ENCODE measurements at places on chromosomes 7 and 10.

GRCh38 chr10:66350622-66351399 is 575.0 kb upstream of the LRRTM3 start:
- DNase-seq = no peak

DNA sequence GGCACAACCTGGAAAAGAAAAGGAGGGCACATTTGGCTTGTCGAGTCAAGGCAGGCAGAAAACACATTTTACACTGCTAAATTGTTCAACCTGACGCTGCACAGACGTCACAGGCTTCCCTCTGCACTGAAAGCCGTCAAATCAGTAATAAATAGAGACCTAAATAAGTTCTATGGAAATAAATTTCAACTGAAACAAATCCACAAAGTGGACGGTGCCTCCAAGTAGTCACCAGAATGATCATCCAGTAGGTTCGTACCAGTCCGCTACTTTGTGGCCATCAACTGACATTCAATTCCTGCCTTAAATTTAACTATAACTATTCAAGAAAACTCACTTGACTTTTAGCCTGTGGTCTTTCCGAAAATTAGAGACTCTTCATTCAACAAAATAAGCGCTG is 49.0 kb downstream of the NPVF start:
- DNase-seq = no peak

DNA sequence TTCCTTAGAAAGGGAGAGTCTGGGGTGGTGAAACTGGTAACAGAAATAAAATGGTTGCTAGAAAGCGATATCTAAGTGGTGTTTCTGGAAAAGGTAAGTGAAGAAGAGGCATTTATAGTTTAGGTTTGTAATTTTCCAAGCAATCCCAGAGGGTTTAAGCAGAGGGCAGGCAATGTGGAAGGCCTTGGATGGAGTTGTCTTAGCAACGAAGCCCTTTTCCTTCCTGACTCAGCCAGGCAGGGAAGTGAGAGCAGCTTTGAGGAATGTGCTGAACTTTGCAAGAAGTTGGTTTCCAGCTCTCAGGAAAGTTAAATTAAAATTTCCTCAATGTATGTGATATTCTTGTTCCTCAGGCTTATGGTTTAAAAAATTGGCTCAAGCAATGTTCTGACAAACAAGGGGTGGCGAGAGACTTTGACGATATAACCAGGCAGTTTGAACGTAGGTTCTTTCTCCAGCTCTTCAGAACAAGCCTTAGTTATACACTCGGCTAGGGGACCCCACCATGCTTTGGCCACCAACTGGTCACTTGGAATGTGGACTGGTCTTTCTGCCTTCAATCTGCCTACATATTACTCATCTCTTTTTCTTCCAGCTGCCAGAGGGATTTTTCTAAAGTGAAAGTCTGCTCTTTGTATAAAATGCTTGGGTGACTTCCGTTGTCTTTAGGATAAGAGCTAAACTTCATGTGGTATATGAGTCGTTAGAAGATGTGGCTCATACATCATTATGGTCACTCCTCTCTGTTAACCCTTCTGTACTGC is 66.9 kb upstream of the SLC25A13 start:
- peak; percentile 92 for DNase-seq

- DNase-seq = peak; percentile 51
Measured at GRCh38 chr10:93413252-93413689, 68.9 kb downstream of the MYOF start.

DNA sequence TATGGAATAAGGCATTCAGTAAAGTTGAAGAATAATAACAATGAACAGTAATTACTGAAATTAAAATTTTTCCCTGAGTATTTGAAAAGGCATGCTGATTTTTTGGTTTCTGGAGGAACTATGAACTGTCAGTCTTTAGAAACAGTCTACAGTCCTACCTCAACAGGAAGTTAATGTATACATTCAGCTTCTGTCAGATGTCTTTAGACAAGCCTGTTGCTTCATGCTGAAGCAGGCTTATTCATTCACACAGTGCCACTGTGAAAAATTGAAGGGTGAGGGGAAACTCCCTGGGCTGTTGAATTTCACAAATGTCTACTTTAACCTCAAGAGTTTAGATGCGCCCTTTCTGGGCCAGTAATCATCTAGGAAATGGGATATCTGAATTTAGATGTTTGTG is 3.5 kb downstream of the NRF1 start:
- no peak for DNase-seq

DNA sequence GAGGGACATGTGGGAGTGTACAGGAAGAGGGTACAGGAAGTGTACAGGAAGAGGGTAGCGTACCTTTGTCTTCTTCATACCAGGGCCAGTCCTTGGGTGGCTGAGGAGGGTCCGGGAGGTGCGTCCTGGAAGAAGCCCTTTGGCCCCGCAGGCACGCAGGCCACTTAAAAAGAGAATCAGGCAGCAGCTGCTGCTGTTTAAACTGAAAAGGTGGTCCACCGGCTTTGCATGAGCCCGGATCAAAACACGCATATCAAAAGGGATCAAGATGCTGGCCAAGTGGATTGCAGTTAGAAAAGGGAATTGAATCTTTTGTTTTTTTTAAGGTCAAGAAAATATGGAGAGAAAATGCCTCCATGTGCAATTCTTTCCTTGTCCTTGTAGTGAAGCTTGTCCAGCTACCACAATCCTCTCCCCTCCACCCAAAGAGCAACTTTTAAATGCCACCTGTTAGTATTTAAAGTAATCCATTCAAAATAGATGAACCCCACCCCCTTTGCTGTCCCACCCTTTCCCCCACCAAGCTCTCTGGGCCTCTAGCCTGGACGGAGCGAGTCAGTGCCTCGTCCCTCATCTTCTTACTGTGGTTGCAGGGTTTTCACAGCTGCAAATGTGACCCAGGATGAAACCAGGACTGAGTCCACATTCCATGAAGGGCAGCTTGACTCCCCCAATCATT is 142.8 kb downstream of the GLCCI1 start:
- DNase-seq = no peak

DNA sequence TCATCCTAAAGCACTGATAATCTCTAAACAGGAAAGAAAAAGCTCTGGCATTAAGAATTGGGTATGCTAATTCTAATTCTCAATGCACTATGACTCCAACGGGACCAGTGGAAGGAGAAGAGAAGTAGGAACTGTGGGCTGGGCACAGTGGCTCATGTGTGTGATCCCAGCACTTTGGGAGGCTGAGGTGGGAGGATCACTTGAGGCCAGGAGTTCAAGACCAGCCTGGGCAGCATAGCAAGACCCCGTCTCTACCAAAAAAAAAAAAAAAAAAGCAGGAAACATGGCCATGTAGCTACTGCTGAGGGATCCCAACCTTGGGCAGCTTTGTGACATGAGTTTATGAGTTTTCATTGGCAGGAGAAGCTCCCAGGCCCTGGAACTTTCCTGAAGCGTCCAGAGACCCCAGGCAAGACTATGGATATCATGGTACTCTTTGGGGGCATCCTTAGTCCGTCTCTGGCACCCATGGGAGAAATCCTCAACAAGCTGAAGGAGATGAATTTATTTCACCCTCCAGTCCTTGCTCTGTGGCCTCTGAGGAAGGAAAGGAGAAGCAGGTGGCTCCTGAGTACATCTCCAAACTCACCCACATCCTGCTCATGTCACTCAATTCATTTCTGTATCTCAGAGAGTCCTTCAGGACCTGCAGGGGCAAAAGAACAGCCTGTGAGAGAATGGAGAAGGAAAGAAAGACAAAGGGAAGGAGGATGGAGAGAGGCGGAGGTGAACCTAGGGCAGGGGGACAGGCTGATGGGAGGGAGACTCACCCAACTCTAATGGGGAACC is 99.5 kb downstream of the SPDYE5 start:
- DNase-seq = no peak

DNA sequence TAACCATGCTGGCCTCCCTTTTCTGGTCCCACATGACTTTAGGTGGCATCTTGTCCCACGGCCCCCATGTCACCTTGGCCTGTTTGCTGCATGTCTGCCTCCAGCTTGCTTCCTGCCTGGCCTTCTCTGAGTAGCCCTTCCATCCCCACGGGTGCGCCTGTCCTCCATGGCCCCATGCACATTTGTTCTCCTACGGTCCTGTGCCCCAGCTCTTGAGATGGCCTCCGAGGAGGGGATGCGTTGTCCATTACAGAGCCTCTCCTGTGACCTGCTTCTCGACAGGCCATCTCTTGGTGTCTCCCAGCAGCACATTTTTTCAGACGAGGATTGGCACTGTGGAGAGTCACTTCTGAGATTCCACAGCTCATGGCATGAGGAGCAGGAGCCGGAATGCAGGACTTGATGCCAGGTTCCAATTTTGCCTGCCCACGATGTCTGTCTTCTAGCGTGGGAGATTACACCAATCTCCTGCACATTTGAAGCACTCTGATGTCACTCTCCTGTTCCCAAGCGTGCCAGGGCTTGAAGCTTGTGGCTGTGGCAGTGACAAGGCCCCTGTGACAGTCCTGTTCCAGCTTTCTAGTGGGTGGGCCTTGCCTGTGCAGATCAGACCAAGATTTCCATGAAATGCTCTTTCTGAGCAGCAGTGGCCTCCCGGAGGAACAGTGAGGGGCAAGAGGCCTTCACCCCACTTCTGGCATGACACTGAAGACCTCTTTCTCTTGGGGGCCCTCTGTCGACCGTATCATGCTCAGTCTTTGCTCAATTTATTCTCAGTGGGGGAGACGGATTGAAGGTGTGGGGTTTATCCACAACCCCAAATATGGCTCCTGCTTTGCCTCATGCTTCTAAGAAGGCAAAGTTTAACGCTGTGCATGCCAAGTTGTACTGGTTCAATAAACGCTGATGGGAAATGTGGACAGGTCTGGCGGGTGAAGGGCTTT is 13.4 kb downstream of the WDFY4 start:
- no peak for DNase-seq

GRCh38 chr7:107208024-107208521 is 39.3 kb downstream of the HBP1 start:
- DNase-seq = no peak

- DNase-seq = no peak
Measured at GRCh38 chr7:73423519-73424488, 9.8 kb upstream of the FZD9 start.

GRCh38 chr7:151851782-151852181 is 25.1 kb downstream of the PRKAG2 start:
- DNase-seq = no peak

- no peak for DNase-seq
Measured at GRCh38 chr7:29847916-29848315, 41.6 kb downstream of the WIPF3 start.

- DNase-seq = no peak
Measured at GRCh38 chr7:118111347-118111746, 72.6 kb upstream of the LSM8 start.

DNA sequence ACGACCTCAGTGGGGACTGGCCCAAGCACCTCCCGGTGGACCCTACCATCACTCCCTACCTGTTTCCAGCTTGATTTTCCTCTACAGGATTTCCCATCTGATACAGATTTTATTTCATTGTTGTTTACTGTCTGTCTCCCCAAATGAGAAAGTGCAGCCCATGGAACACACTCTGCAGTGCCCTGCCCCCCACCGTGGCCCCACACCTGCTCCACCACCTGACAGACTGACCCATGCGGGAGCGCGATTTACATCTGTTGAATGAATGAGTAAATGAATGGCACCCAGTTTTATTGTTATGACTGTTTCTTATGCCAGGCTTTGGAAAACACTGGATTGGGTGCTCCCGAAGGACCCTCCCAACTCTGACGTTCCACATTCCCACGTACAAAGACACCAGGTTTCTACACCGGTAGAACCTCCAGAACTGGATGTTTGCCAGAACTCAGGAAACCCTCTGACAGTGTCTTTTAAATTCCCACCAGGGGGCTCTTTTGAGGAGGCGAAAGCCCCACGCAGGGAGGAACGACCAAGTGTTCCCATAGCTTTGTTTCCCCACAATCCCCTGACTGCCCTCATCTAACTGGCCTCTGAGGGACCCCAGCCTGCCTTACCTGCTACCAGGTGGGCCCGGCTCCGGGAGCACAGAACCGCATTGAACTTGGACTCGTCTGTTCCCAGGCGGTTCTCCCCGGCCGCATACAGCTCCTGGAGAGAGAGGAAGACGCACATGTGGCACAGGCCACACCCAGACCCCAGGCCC is 29.0 kb downstream of the PLAC9 start:
- DNase-seq = no peak

DNA sequence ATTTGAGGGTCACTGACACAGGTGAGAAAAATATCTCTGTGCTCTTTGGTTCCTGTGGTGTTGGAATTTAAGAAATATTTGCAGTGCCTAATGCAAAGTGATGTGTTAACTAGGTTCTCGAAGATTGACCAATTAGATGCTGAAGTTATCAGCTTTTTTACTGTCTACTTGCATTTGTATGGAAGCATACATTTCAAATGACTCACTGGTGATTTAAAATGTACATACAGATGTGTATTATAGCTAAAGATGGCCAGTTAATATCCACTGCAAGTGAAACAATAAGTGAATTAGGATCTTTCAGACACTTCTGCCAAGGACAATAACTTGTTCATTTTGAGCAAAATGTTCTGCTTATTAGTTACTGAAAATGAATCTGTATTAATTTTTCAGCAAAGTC is 205.0 kb downstream of the FANK1 start:
- DNase-seq = no peak

- no peak for DNase-seq
Measured at GRCh38 chr10:9922126-9922870, 1095.4 kb upstream of the CELF2 start.

DNA sequence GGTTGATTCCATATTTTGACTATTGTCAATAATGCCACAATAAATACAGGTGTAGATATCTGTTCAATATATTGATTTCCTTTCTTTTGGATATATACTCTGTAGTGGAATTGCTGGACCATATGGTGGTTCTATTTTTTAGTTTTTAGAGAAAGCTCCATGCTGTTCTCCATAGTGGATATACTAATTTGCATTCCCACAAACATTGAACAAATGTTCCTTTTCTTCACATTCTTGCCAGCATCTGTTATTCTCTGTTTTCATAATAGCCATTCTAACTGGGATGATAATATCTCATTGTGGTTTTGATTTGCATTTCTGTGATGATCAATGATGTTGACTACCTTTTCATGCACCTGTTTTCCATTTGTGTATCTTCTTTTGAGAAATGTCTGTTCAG is 973.7 kb downstream of the REEP3 start:
- DNase-seq = no peak

DNA sequence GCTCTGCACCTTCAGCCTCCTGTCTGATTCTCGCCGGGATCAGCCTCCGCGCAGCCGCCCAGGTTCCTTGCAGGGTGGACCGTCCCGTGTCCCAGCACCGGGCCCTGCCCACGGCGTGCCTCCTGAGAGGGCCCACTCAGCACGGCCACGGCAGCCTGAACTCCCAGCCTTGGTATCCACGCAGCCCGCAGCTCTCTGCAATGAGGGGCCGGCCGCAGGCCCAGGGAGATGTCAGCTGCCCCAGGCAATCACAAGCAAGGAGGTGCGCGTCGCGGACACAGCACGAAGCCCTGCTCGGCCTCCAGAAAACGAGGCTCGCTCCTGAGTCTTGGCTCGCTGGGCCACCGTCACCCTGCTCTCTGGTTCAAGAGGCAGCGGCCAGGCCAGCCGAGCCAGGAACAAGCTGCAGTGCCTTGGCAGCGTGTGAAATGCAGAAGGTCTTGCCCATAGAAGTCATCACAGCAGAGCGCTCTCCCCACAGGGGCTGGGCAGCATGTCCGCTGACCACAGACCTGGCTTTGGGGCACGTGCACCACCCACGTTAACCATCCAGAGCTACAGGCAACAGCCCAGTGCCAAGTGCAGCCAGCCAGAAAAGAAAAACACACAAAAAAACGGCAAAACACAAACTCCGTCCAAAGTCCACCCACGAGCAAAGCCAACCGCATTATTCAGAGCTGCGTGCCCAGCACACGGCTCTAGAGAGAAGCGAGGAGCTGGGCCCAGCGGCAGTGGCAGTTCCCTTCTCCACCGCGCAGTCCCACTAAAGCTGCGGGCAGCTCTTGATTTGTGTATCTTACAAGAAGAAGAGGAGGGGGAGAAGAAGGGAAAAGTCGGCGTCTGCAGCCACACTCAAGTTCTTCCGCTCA is 13.9 kb downstream of the GPER1 start:
- DNase-seq = no peak
